ENCODE measurements at places on chromosomes 3 and 15.

DNA sequence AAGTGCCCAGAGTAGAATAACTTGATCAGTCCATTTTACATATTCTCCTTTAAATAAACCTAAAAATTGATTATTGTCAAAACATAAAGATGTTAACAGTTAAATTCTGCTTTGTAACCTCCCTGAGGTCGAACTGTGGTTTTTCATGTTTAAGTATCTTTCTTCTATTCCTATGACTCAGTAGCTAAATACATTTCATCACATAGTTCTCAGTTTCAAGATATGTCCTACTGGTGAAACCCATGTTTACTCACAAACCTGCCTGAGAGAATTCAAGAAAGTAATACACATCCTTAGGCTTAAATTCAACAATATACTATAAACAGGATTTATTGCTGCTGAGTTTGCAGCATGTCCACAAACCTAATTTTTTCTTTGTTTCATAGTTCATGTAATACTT is 692.9 kb downstream of the ZPLD1 start:
- DNase-seq, result no peak

- no peak for DNase-seq
Observed at GRCh38 chr3:123075359-123075758, 8.5 kb downstream of the PDIA5 start.

GRCh38 chr15:42716626-42717025 is 20.3 kb downstream of the CDAN1 start:
- no peak for DNase-seq

- no peak for DNase-seq
Observed at GRCh38 chr3:127417709-127418559, 130.1 kb upstream of the PRR20G start.

DNA sequence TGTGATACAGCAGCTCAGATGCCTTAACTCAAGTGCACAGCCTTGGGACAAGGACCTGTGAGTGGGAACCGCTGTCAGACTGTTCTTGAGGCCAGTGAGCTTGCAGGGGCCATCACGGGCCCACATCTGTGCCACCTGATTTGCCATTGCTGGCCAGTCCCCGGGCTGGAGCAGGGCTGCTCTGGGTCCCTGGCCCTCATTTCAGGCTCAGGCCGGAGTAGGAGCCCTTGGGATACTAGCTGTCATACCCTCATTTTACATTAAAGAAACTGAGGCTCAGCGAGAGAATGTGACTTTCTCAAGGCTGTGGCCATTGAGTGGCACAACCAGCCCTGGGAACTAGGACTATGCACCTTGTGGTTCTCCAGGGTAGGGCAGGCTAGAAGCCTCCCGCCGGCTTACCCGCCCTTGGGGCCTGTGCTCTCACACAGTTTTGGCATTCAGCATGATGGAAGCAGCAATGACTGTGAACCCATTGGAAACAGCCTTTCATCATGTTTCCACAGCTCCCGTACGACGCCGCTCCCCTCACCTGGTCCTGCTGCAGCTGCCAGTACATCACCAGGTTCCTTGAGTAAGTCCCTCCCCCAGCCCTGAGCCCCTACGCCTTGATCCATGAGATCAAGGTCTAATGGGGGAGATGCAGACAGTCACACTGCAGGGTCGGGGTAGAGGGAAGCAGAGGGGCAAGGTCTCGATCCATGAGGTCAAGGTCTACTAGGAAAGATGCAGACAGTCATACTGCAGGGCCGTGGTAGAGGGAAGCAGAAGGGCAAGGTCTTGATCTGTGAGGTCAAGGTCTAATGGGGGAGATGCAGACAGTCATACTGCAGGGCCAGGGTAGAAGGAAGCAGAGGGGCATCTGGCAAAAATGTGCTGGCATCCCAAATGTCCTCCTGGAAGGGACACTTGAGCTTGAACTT is 42.2 kb downstream of the GOLGA6L10 start:
- DNase-seq, result no peak
